ENCODE measurements at places on chromosomes 2 and 18.

GRCh38 chr2:75518638-75519465 is 41.9 kb downstream of the EVA1A start:
- no peak for DNase-seq

DNA sequence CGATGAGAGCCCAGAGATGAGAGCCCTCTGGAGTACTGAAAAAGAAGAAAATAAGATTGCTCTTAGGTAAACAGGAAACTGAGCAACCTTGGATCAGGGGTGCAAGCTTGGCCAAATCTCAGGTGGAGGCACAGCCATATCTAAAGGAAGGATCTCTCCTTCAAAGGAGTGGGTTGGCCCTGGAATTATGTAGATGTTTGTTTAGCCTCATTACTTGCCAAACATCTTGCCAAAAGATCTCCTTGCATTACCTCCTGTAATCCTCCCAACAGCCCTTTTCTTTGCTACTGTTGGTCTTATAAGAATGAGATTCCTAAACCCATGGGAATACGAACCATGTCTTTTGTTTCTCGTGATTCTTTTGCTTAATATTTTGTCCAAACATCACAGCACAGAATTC is 332.6 kb upstream of the NCKAP5 start:
- DNase-seq: no peak

GRCh38 chr2:98634406-98635092 is 26.2 kb downstream of the UNC50 start:
- DNase-seq: no peak

GRCh38 chr2:231359948-231360347 is 35.6 kb upstream of the B3GNT7 start:
- DNase-seq: no peak

- no peak for DNase-seq
Observed at GRCh38 chr2:101704816-101705578, 7.5 kb downstream of the MAP4K4 start.

DNA sequence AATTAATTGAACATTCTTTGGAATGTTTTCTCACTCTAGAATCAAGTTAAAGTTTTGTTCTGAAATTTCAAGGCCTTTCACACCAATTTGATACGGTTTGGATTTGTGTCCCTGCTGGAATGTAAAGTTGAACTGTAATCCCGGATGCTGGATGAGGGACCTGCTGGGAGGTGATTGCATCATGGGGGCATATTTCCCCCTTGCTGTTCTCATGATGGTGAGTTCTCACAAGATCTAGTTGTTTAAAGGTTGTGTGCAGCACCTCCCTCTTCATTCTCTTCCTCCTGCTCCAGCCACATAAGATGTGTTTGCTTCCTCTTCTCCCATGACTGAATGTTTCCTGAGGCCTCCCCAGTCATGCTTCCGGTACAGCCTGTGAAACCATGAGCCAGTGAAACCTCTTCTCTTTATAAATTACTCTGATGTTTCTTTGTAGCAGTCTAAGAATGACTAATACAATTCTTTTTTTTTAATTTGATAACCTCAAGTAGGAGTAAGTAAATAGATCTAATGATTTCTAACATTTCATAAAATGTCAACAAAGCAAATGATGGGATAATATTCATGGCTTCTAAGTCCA is 144.2 kb upstream of the CDH7 start:
- no peak for DNase-seq

DNA sequence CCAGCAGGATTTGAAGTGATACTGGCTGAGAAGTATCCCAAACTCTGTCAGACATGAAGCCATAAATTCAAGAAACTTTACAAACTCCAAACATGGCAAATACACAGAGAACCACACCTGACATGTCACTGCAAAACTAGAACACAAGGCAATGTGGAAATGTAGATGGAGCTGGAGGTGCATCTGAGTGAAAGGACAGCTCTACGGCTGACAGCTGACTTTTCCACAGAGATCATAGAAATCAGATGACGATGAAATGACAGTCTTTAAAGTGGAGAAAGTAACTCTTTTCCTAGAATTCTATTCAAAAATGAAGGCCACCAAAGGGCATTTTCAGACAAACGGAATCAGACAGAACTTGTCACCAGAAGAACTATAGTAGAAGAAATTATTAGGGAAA is 97.5 kb downstream of the LDLRAD4 start:
- DNase-seq: no peak

GRCh38 chr2:74290466-74291217 is 52.6 kb downstream of the SLC4A5 start:
- DNase-seq: no peak

DNA sequence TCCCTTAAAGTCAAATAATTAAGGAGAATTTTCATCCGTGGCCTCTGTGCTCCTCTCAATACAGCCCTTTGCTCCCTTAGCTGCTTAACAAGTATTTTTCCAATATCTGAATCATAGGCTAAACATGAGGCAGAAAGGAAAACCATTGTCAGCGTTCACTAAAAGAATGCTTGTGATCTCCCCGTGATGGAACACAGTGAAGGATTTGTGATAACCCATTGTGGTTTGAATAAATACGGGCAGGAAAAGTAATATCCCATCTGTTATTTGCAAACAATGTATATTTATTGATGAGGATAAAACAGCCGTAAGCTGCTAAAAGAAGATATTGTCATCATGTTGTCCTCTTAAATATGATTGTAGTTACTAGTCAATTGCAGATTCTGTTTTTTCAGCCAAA is 258.1 kb downstream of the NAPG start:
- no peak for DNase-seq

GRCh38 chr2:147045113-147045512 is 799.7 kb upstream of the ACVR2A start:
- no peak for DNase-seq

GRCh38 chr2:160538559-160539355 is 45.1 kb upstream of the RBMS1 start:
- no peak for DNase-seq

DNA sequence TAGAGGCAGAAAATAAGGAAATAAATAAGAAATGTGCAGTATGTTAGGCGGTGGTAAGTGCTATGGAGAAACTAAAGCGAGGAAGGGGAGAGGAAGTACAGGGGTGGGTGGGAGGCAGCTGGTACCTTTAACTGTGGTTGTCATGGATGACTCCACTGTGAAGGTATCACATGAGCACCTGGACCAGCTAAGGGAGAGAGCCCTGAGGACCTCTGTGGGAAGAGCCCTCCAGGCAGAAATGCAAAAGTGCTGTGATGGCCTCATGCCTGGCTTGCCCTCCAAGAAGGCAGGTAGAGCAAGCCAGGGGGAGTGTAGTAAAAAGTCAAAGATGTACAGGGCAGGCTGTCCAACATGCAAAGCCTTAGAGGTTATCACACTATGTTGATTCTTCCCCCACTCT is 17.9 kb downstream of the LYPD6 start:
- DNase-seq: no peak

- DNase-seq: no peak
Observed at GRCh38 chr2:149735237-149735958, 147.8 kb upstream of the MMADHC start.

DNA sequence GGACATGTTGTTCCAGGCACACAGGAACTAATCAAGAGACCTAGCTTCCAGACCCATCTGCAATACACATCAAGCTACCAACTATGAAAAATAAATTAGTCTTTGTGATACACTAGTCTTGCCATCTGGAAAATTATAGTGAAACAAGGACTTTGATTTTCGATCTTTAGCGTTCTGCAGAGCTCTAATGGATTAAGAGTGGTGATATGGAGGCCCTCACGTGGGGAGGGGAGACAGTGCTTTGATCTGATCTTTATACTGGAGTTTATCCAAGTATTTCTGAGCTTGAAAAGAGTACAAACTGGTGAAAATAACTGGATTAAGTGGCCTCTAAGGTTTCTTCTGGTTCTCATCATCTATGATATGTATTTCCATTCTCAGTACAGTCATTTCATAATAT is 273.4 kb upstream of the CDH7 start:
- DNase-seq: no peak

GRCh38 chr18:6399776-6400175 is 14.9 kb downstream of the L3MBTL4 start:
- no peak for DNase-seq

- DNase-seq: no peak
Observed at GRCh38 chr2:109715313-109715805, 78.7 kb upstream of the RGPD5 start.

- no peak for DNase-seq
Observed at GRCh38 chr2:50995610-50996009, 36.3 kb downstream of the NRXN1 start.

GRCh38 chr2:128444121-128444771 is 125.6 kb upstream of the HS6ST1 start:
- DNase-seq: no peak

GRCh38 chr2:206201075-206201848 is 41.6 kb downstream of the EEF1B2 start:
- DNase-seq: no peak

- no peak for DNase-seq
Observed at GRCh38 chr18:68713131-68713530, 1.8 kb downstream of the TMX3 start.

DNA sequence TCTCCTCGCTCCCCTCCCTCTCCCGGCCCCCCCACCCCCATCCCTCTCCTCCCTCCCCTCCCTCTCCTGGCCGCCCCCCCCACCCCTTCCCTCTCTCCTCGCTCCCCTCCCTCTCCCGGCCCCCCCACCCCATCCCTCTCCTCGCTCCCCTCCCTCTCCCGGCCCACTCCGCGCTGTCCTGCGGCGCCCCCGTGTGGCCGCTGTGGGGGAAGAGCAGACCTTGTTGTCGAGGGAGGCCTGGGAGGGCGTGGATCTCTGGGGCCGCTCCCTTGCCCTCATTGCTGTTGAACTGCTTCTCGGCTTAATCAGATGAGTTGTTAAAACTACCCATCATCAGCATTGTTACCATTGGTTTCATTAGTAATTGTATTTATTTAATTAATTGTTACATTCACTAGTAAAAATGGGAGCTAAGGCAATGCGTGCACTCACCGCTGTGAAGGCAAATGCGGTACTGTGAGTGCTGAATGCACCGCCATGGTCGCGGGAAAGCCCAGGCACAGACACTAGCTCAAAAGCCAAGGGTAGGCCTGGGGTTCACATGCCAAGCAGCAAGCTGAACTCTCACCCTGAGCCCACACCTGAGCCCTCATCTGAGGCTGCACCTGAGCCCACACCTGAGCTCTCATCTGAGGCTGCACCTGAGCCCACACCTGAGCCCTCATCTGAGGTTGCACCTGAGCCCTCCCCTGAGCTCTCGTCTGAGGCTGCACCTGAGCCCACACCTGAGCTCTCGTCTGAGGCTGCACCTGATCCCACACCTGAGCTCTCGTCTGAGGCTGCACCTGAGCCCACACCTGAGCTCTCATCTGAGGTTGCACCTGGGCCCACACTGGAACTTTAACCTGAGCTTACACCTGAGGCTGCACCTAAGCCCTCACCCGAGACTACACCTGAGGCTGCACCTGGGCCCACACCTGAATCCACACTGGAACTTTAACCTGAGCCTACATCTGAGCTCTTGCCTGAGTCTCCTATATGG is 8.8 kb downstream of the RTP5 start:
- no peak for DNase-seq

GRCh38 chr2:144372410-144373080 is 147.4 kb downstream of the ZEB2 start:
- DNase-seq: no peak

DNA sequence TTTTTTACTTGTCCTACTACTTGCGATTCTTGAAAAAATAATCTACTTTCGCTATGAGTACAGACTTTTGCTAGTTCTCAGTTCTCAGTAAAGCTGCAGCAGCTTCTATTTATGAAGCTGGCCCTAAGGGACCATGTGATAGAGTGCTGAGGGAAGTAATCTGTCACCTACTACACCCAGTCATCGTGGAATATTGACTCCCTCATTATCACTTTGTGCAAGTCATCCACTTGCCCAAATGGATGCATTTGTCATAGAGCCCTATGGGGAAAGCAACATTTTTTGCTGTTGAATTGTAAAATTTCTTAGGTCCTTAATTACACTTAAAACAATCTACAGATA is 1919.8 kb downstream of the SUCLG1 start:
- no peak for DNase-seq

DNA sequence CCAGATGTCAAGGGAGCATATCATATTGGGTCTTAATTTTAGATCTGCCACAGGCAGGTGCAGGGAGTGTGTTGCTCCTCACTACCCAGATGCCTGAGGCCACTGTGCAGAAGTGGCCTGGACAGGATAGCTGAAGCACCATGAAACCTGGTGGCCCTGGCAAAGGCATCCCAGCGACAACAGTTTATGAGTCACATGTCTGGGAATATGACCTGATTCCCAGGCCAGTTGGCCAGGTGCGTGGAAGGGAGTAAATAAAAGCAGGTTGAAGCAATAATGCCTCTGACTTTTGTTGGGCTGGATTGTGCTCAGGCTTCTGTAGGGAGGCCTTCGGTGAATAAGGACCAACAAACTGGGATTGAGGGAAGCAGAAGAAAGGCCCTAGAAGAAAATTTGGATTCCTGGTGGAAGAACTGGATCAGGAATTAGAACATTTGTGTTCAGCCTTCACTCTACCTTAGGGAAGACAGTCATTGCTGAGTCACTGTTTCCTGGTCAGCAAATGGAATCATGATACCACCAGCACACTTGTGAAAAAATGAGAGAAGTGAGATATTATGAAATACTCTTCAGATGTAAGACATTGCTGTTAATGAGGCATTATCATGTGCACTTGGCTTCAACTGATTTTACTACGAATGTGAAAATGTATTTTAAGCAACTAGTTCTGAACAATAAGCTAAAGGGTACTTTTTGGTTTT is 78.4 kb upstream of the ZNF516 start:
- no peak for DNase-seq

- DNase-seq: no peak
Observed at GRCh38 chr2:30612371-30612770, 165.3 kb downstream of the LCLAT1 start.

GRCh38 chr18:41744421-41745030 is 210.5 kb upstream of the PIK3C3 start:
- no peak for DNase-seq

- no peak for DNase-seq
Observed at GRCh38 chr18:76098674-76099411, 396.2 kb downstream of the ZNF516 start.

- no peak for DNase-seq
Observed at GRCh38 chr2:65366595-65367125, 65.7 kb downstream of the SPRED2 start.

- no peak for DNase-seq
Observed at GRCh38 chr18:56139372-56139771, 499.0 kb downstream of the TXNL1 start.

- DNase-seq: no peak
Observed at GRCh38 chr2:165969227-165969626, 15.7 kb upstream of the TTC21B start.

GRCh38 chr2:166768393-166769123 is 119.7 kb upstream of the XIRP2 start:
- no peak for DNase-seq

DNA sequence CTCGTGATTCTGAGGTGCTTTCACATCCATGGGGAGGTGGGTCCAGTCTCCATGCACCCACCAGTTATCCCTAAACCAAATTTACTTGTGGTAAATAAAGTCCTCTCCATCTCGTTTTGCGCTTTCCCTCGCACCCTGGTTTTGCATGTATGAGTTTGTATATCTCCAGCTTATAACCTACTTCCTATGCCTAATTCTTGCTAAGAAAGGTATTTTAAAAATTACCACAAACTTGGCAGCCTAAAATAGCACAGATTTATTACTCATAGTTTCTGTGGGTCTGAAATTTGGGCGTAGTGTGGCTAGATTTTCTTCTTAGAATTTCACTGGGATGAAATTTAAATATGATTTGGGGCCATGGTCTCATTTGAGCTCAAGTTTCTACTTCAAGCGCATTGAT is 511.5 kb downstream of the NYAP2 start:
- DNase-seq: no peak

GRCh38 chr2:220129391-220129790 is 502.0 kb downstream of the SLC4A3 start:
- no peak for DNase-seq

- no peak for DNase-seq
Observed at GRCh38 chr18:58754544-58755068, 83.3 kb downstream of the MALT1 start.

All from cerebellar nuclear complex (tissue), 1 donor.